ENCODE measurements at places on chromosomes 2 and 18. TPM values are rescaled to one million over a fixed set of nuclear protein-coding genes. Genes with fewer than 3 reads are reported as not detected.

GRCh38 chr18:64185987-64186386 is 37.1 kb upstream of the LINC00305 start:
- no peak for DNase-seq

DNA sequence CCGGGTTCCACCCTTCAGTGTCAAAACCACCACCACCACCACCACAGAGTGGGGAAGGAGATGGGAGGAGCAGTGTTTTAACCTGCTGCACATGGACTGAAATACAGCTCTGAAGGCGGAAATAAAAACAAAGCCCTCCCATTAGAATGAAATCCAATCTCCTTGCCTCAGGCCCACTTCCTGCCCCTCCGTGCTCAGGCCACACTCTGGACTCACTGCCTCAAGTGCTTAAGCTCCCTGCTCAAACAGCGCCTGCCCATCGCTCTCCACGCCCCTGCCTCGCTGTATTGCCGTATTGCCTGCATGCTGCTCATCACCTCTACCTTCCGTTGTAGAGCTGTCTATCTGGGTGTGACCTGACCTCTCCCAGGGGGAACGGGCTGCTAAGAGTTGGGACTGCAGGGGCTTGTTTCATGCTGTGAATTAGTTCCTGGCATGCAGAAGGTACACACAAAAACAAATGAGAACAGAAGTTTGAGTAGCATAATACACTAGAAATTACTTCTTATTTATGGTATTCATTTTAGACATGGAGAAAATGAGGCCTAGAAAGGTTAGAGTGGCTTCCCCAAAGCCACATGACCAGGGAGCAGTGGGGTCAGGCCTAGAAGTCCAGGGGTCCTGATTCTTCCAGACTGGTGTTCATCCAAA is 31.6 kb upstream of the NEB start:
- DNase-seq: no peak

DNA sequence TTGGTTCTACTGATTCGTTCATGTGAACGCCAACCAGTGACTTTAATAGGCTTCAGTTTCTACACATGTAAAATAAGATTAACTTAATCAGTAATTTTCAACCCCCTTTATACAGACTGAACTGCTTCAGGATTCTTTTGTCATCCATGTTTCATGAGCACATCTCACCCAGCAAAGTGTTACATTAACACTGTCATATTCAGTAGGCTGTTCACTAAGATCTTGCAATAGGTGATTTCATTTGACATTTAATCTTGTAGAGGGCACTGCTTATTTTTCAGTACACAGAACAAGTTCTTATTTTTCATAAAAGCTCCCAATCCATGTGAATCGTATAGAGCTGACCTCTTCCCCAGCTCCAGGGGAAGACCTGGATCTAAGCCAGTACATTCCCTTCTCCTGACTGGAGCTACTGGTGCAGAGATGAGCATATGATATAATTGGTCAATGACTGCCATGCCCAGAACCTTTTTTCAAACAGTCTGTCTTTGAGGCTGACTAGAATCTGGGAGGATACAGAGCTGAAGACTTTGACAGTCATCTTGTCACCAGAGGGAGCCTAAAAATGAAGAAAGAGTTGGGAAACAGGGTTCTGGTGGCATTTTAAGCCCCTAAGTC is 72.2 kb upstream of the CHRNA1 start:
- no peak for DNase-seq

- DNase-seq: no peak
Observed at GRCh38 chr2:218223046-218223445, 6.1 kb downstream of the ARPC2 start.

DNA sequence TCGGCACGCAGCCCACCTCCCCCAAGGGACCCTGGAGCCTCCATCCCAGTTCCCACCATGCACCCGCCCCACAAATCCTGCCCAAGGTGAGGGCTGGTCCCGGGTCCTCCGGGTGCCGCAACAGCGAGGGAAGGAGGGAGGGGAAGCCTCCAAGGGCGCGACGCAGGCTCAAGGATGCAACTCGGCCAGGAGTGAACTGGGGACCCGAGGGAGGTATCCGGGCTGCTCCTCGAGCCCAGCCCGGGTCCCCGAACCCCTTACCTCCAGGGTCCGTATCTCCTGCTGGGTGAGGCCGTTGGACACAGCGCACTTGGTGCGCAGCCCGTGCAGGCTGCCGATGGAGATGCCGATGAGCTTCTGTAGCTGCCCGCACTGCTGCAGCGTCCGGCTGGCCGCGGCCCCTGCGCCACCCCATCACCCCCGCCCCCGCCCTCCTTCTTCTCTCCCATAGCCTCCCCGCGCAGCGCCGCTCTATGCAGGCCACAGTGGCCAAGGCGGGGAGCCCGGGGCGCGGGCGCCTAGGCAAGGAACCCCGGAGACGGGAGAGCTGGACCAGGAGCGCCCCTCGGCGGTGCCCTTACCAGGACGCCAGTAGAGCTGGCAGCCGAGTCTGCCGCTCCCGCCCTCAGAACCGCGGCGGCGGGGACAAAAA is 124.1 kb downstream of the ANKRD30BL start:
- no peak for DNase-seq

ERFE gene
- total RNA-seq: not detected

TCF23 gene
- not detected for total RNA-seq

CFC1 gene
- not detected for total RNA-seq

ARHGEF4 gene
- total RNA-seq: not detected

SCN9A gene
- total RNA-seq: 15.8 TPM

SGPP2 gene
- 27.4 TPM for total RNA-seq

UGT1A10 gene
- 2.0 TPM for total RNA-seq

MRO gene
- not detected for total RNA-seq

Measured in stomach (tissue), 19 donors.